ENCODE measurements at places on chromosomes 13 and 19.

- DNase-seq: no peak
These were observed 21.8 kb downstream of the SAMD4B start for GRCh38 chr19:39363901-39364457.

DNA sequence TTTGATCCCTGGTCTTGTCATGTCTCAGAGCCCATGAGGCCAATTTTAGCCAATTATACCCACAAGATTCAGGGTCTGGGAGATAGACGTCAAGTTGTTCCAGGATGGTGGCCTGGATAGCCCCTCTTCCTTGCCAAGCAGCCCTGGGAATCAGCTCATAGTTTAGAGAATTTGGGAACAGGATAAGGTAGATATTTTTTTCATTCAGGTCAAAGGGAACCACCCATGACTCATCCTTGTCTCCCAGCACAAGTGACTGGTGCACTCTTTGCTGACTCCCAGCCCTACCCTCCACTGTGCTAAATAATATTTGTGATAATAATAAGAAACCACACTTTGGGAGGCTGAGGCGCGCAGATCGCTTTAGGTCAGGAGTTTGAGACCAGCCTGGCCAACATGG is 17.1 kb upstream of the S1PR4 start:
- no peak for DNase-seq

DNA sequence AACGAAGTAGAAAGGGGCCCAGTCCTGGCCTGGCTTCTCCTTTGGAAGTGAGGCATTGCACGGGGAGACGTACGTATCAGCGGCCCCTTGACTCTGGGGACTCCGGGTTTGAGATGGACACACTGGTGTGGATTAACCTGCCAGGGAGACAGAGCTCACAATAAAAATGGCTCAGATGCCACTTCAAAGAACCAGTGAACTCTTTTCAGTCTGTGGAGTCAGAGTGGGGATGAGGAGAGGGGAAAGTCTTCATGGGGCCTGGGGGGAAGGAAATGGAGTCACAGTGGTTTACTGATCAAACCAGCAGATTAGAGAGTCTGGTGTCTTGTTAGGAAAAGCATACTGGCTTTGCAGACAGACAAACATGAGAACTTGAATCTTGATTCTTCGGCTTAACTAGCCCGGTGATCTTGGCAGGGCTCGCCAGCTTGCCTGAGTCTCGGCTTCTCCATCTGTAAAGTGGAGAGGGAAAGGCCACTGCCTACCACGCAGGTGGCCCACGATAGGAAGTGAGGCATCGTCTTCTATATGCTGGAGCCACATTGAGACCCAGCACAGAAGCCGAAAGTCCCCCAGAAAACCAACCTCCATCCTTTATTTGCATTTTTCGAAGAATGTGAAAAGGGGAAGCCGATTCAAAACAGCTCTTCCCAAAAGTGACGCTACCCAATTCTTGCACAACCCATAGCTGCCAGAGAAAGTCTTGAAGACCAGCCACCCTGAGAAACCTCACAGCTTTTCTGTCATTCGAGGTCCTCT is at the start of gene FFAR1:
TSS of gene FFAR1 (plus strand) at position 732 of the 759 bp plus-strand sequence. CDS start 3,650 bp downstream, outside the sequence.
- peak; percentile 76 for DNase-seq

GRCh38 chr13:79401259-79402070 is 4.6 kb downstream of the RBM26 start:
- DNase-seq: no peak

GRCh38 chr19:50030225-50030624 is 4.4 kb downstream of the ZNF473 start:
- DNase-seq: no peak
